A549 treated with CORT108297 at 1 μM for 4 hours (cell line): ENCODE measurements at places on chromosomes 12 and 14. TPM values are rescaled to one million over a fixed set of nuclear protein-coding genes. Genes with fewer than 3 reads are reported as not detected.

Gene MMP17
- 10.2 to 16.9 TPM (median 12.1 TPM) in 5 replicates for total RNA-seq

Gene KLRB1
- not detected in 5 replicates for total RNA-seq

Gene SLC6A15
- total RNA-seq: 3.0 to 4.2 TPM (median 3.9 TPM) in 5 replicates

Gene IFI27L1
- total RNA-seq: 16.9 to 20.5 TPM (median 20.0 TPM) in 5 replicates

Gene KLRC4
- total RNA-seq: not detected in 5 replicates

Gene RNASE7
- total RNA-seq: not detected in 5 replicates

Gene POLE2
- total RNA-seq: 11.6 to 14.2 TPM (median 12.7 TPM) in 5 replicates

Gene VRTN
- total RNA-seq: not detected in 5 replicates

Gene SIX4
- total RNA-seq: 1.6 to 3.8 TPM (median 2.9 TPM) in 5 replicates
